Activated naive CD8-positive, alpha-beta T cell treated with anti-CD3 and anti-CD28 coated beads for 36 hours (primary cell): ENCODE measurements at places on chromosomes 16 and 17.

DNA sequence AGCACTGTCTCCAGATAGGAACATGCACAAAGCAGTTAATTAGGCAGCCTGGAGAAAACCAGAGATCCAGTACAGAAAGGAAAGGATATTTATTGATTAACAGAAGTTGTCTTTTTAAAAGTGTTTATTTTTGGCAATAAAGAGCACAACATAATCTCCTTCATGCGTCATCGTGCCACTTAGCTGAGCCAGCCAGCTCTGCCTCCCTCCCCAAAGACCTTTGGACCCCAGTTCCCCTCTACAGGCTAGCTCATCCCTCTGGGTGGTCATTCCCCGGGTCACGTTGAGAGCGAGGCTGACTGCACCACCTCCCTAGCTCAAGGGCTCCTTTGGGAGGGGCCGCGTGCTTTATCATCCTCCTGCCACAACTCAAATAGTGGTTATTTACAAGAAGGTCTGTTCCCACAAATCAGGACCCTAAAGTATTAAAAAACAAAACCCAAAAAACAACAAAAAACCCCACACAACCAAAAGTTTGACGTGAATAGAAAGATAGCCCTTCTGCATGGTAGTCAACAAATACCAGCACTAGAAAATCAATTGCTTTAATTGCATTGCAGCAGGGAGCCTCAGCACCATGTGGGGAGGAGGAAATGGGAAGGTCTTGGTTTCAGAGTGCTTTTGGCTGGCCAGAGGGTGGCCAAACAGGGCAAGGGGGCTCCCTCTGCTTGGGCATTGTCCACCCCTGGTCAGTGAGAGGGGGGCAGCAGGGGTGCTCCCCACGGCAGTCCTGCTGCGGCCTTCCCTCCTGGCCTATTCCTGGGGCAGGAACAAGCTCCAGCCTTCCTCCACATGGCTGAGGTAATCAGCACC lies 9.6 kb downstream of the POLR2C start:
- no peak for DNase-seq

DNA sequence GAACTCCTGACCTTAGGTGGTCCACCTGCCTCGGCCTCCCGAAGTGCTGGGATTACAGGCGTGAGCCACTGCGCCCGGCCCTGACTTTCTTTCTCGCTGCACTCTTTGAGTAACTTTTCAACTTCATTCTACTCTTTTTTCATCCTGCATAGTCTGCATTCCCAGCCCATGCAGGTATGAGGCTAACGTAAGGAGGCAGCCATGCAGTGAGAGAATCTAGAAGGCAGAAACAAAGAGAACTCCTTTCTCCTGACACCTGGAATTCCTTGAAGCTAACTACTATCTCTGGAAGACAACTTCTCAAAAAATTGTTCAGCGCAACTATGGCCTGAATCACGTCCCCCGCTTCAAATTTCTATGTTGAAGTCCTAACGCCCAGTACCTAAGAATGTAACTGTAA lies 152.0 kb downstream of the SLC39A11 start:
- DNase-seq = no peak

DNA sequence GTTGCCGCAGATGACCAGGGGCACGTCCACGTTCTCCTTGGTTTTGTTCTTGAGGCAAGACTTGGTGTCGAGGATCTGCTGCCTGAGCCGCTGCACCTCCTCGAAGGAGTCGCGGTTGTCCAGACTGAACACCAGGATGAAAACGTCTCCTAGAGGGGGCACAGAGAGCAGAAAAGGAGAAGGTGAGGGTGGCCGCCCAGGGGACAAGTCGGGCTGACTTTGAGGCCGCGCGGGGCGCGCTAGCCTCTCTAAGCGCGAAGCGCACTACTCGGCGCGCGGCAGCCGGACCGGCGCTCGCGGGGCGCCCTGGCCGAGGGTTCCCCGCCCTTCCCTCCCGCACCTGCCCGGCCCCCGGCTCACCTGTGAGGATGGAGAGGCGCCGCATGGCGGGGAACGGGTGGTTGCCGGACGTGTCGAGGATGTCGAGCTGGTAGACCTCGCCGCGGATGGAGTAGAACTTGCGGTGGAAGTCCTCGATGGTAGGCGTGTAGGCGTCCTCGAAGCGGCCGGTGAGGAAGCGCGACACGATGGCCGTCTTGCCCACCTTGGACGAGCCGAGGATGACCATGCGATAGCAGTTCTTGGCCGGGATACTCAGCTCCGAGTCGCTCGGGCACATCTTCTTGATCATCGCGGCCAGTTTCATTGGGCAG lies 533 bp downstream of the RASD1 start:
- DNase-seq = peak; percentile 34

DNA sequence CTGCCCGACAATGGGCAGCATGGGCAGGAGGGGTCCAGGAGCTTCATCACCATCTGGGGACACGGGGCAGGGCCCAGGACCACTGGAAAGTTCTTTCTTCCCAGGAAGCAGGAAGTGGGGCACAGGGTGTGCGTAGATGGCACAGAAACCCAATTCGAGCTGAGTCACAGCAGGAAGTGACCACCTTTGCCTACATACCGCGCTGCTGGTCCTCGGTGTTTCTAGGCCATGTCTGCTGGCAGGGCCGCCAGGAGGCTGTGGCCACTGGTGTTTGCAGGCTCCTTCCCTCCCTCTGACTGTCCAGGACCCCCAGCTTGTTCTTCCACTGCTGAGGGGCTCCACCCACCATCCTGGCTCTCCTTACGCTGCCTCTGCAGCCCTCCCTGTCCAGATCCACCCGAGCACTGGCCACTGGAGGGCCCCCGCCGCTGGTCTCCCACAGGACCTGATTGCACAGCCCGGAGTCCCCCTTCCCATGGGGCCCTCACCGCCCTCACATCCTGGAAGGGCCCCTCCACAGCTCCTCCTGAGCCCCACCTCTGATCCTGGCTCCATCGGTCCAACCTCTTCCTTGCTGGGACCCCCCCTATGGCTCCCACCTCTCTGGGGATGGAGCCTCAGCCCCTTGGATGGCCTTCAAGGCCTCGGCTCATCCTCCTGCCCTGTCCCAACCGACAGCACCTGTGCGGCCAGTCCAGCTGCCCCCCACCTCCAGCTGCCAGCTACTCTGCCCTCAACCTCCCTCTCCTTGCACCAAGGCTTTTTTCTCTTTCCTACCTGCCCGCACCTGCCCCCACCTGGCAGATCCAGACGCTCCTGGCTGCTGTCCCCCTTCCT lies 14.5 kb upstream of the RASD1 start:
- DNase-seq = no peak

DNA sequence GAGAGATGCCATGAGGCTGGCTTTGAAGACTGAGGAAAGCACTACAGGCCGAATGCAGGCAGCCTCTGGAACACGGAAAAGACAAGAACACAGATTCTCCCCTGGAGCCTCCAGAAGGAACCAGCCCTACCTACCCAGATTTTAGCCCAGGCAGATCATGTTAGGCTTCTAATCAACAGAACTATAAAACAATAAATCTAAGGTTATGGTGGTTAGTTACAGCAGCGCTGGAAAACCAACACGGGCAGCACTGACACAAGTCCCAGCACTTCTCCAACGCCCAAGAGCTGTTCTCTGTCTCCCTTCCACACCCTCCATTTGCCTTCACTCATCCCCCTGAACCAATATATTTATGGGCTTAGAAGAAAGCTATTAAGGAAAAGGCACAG lies 7.5 kb downstream of the ANKRD11 start:
- DNase-seq = no peak

- no peak for DNase-seq
Observed at GRCh38 chr16:18800775-18801144, 589 bp downstream of the ARL6IP1 start.

- DNase-seq = peak; percentile 85
Observed at GRCh38 chr17:42548070-42548837, 4.5 kb upstream of the HSD17B1 start.

- no peak for DNase-seq
Observed at GRCh38 chr17:36942631-36943125, 5.4 kb downstream of the LHX1 start.

- no peak for DNase-seq
Observed at GRCh38 chr17:40194821-40195220, 17.6 kb downstream of the RAPGEFL1 start.

DNA sequence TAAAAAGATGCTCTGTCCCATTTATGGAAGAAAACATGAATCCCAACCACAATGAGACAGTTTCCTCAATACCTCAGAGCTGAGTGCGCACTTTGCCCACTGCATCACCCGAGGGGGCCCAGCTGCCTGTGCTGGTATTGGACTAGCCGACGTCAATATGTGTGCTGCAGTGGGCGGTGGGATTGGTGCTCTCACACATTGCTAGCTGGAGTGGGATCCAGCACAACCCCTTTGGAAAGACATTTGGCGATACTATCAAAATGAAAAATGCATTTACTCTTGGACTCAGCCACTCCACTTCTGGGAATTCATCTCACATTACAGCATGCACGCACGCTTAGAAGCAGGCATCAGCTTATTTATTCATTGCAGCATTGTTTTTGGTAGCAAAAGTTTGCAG lies 289.2 kb upstream of the FOXF1 start:
- DNase-seq = no peak

DNA sequence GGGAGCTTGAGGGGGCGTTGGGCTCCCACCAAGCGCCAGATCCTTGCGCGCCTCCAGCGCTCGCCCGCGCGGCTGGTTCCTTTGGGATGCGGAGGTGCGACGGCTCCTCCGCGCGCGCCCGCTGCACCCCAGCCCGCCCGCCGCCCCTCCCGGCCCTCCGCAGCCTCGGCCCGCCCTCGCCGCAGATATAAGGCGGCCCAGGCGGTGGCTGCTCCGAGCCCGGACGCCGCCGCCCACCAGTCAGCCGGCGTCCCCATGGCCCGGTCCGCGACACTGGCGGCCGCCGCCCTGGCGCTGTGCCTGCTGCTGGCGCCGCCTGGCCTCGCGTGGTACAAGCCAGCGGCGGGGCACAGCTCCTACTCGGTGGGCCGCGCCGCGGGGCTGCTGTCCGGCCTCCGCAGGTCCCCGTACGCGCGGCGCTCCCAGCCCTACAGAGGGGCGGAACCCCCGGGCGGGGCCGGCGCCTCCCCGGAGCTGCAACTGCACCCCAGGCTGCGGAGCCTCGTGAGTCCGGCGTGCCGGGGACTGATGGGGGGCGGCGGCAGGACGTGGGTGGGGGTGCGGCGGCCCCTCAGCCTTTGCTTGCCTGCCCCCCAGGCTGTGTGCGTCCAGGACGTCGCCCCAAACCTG lies at the start of gene NPB:
NPB (plus strand) TSS at position 216 of the 630 bp plus-strand sequence; CDS start at position 256, 40 bp downstream.
- DNase-seq = peak; percentile 30

GRCh38 chr17:51608251-51608933 lies 348.0 kb downstream of the UTP18 start:
- no peak for DNase-seq

DNA sequence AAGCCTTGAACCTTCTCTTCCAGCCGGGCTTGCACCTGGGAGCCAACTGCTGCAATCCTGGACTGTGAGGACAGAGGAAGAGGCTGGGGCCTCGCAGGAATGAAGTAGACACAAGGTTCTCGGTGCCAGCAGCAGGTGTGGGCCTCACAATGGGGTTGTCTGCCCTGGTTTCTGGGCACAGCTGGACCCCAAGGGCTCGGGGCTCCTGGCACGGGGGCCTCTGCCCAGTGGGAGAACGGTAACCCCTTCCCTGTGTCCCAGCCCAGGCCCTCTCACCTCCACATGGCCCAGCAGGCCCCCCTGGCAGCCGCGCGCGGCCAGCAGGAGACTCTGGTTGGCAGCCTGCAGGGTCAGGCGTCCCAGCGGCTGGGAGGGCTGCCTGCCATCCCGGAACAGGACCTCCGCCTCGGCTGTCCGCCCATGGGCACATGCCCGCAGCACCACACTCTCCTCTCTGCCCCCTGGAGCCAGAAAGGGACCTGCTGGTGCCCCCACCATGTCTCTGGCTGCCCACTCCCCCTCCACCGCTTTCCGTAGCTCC lies 46.9 kb downstream of the RMI2 start:
- DNase-seq = no peak

DNA sequence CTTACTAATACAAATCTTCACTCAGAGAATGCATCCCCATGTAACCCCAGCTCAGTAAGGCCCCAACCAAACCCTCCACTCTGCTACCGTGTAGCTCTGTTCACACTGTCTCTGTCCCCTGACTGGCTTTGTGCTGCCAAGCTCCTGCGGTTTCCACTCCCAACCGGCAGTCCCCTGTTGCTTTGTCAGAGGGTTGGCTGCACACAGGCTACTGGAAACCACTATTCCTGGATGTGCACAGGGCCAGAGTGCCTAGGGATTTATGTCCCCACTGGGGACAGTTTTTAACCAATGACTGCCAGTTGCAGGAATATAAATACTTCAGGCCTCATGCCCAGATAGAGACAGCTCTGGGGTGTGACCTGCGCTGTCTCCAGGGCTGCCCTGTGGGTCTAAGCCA lies 157.1 kb upstream of the C16orf82 start:
- no peak for DNase-seq

DNA sequence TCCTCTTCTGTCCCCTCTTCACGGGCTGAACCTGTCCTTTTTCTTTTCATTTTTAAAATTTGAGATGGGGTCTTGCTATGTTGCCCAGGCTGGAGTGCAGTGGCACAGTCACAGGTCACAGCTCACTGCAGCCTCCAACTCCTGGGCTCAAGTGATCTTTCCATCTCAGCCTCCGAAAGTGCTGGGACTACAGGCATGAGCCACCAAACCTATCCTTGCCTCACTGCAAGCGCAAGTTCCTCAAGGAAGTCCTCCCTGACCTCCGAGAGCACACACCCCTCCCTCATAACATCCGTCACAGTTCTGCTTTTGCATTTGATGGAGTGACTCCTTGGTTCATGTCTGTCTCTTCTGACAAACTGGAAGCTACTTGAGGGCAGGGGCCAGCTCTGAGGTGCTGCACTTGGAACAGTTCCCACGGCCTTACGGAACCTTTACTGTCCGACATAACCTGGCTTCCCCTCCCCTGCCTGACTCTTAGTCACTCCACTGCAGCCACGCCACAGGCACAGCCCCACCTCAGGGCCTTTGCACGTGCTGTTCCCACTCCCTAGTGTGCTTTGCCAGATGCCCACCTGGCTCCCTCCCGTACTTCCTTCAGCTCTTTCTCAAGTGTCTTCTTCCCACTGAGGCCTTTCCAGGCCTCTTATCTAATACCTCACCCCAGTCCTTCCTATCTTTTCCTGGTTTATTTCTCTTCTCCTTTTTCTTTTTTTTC lies 4.4 kb downstream of the TBX6 start:
- DNase-seq = no peak

DNA sequence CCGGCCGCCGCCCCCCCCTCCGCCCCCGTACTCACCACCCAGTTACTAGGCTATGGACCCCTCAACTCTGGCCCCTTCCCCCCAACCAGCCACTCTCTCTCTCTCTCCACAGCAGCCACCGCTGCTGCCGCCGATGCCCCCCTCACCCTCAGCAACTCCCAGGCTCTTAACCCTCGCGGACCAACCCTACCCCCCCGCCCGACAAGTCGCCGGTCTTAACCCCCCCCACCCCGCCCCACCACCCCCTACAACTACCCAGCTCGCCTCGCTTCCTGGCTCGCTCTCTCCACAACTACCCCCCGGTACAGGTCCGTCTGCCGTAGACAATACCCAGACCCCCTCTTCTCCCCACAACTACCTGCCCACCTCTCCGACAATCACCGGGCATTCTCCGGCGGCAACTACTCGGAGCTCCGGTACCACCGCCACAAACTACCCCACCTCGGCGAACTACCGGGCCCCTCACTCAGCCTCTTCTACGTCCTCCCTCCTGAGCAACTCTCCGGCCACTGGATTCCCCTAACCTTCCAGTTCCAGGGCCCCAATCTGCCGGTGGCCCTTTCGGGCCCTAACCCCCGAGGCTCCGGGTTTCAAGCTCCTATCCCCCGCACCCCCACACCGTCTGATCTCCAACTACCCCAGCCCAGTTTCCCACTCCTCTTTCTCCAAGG lies 702 bp downstream of the PHF23 start:
- peak; percentile 28 for DNase-seq

- no peak for DNase-seq
Observed at GRCh38 chr17:40538019-40538935, 27.0 kb downstream of the CCR7 start.

- DNase-seq = peak; percentile 56
Observed at GRCh38 chr17:56594320-56595107, 1.0 kb downstream of the NOG start.

- no peak for DNase-seq
Observed at GRCh38 chr16:50308237-50308965, 42.0 kb downstream of the ADCY7 start.
